ENCODE measurements at places on chromosomes 7 and 10.

- DNase-seq: no peak
Measured at GRCh38 chr10:129755158-129755591, 208.9 kb downstream of the EBF3 start.

DNA sequence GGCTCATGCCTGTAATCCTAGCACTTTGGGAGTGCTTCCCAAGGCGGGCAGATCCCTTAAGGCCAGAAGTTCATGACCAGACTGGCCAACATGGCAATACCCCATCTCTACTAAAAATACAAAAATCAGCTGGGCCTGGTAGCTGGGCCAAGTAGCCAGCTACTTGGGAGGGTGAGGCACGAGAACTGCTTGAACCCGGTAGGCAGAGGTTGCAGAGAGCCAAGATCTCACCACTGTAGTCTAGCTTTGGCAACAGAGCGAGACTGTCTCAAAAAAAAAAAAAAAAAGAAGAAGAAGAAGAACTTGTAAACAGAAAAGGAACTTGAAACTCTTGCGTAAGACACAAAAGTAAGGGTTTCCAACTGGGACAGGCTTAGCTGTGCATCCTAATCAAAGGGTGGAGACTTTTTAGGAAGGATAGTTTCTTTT, 5.6 kb upstream of the IFIT2 start:
- no peak for DNase-seq

DNA sequence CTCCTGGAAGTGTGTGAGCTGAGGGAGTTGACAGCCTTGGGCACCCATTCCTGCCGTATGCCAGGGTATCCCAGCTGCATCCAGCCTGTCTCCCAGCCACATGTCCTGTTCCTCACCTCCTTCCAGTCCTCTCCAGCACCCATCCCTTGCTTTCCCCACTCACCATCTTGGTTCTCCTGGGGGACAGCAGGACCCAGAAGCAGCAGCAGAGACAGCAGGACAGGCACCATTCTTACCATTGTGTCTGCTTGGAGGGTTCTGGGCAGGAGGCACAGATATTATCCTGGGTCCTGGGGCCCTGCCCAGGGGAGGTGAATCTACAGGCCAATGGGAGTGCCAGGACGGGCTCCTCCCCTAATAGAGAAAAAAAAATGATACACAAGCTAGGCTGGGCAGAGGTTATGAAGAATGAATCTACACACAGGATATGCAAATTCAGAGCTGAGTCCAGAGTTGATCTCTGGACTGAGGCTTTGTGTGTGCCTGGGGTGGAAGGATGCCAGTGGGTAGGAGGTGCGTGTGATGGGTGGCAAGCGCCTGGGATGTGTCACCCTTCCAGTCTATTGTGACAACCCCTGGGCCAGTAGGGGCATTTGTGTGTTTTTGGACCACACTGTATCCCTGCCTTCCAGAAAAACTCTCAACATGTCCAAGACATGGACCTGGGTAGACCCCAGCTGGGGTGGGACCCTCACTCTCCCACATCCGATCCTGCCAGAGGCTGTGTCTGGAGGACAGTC, at the start of gene AZGP1:
TSS of gene AZGP1 (minus strand) at position 250 of the 740 bp plus-strand sequence. CDS start at position 239, 11 bp downstream.
- DNase-seq: no peak

DNA sequence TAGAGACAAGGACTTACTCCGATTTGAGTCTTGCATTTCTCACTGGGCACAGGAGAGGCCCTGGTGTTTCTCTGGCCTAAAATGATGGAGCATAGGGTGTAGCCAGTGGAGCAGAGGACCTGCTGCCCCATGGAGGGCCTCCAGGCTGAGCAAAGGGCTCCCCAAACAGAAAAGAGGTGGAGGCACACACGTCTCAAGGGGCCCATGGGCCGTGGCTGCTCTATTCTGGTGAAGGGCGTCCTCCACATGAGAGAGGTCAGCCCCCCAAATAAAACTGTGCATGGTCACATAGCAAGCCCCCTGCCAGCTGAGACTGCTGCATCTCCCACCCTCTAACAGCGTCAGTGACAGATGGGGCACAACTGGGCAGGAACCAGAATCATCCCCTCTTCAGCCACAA, 41.4 kb downstream of the MYO1G start:
- DNase-seq: no peak

DNA sequence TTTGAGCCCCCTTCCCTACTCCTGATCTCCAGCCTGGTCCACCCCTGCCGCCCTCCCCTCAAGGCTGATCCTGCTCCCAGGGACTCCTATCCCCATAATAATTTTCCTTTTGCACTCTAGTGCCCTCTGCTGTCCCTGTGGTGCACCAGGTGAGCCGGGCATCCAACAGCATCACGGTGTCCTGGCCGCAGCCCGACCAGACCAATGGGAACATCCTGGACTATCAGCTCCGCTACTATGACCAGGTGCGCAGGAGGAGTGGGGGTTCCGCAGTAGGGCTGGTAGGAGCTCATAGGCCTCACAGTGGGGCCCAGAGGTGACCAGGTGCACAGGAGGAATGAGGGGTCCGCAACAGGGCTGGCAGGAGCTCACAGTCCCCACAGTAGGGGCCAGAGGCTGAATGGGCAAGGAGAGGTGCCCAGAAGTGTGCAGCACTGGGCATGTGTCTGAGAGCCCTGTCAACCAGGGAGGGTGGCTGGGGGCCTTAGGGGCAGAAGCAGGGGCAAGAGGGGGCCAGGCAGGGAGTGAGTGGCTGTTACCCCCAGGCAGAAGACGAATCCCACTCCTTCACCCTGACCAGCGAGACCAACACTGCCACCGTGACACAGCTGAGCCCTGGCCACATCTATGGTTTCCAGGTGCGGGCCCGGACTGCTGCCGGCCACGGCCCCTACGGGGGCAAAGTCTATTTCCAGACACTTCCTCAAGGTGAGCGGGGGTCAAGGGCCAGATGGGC, 11.7 kb downstream of the EPHB6 start:
- DNase-seq: no peak

DNA sequence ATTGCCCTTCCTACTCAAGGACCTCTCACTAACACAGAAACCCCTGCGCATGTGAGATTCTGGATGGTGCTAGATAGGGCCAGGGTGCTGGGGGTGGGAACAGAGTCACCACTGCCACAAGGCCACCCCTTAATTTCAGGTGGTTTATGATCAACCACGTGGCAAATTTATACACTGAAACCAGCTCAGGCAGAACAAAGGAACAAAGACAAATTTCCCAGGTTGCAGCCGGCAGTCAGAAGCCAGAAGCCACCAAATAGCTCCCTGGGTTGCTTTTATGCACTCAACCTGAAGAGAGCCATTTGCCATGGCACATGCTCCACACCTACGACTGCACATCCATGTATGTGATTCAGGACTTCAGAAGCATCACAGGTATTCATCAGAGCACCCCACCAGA, 2.5 kb downstream of the VOPP1 start:
- DNase-seq: no peak

- DNase-seq: no peak
Measured at GRCh38 chr7:83985821-83986220, 208.8 kb downstream of the SEMA3A start.

- DNase-seq: no peak
Measured at GRCh38 chr10:117464176-117464575, 78.4 kb upstream of the EMX2 start.

DNA sequence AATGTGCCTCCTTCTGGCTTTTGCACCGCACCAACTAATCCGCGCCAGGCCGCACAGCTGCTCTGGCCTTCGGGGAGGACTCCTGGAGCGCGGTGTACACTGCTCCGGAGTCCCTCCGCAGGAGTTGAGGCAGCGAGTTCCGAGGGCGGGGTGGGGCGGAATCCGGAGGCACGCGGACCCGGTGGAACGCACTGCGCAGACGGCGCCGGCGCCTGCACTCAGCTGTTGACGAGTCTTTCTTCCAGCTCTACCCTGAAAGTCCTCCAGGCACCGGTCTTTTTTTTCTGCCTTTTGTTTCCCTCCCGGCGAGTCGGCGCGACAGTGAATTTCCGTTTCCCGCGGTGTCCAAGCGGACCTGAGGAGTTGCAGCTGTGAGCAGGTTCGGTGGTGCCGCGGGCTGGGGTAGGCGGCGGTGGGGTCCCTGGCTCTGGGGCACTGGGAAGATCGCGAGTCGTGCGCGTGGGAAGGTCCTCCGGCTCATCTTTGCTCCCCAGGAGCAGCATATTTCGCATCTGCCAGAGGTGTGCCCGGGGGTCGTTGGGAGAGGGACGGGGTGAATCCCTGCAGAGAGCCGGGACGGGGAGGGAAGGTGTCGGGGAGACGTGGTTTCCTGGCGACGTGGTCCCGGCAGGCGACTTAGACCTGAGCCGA, 44.1 kb downstream of the SFTPD start:
- no peak for DNase-seq

DNA sequence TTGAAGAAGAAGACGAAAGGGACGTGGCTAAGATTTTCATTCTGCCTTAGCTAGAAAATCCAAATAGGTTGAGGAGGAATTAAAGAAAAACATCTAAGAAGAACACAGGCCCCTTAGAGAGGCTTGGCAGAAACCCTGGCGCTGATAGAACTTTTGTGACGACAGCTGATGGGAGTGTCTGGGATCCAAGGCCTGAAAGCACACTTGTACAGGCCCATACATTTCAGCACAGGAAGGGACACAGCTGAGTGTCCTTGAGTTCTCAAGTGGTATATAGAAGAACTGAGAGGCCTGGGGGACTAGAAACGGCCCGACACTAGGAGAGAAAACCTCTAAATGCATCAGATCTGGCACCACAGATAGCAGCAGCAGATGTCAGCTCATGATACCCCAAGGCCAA, 39.5 kb downstream of the PRPS1L1 start:
- no peak for DNase-seq

DNA sequence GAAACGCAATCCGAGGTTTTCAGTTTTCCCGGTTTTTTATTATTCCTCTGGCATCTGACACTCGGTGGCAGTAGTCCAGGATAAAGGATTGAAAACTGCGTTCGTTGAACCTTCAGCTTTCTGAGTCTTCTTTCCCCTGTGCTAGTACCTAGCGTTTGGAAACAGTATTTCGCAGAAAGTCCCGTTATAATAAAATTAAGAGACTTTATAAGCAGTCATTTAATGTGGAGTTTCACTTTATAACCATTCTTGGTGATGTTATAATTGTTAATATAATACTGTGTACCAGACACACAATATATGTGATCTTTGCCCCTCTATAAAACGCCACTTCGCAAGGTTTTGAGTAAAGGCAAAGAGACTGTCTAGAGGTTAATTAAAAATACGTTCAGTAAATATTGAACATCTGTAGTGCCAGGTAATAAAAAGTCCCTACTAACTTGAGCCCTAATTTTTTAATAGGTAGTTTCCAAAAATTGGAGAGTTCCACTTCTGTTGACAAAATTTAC, 874 bp downstream of the CISD1 start:
- DNase-seq: no peak

GRCh38 chr7:26458466-26459145, 166.9 kb downstream of the SNX10 start:
- DNase-seq: no peak

GRCh38 chr10:68330852-68331454, 911 bp upstream of the HNRNPH3 start:
- DNase-seq: no peak

- DNase-seq: no peak
Measured at GRCh38 chr10:102652170-102652916, 8.1 kb downstream of the TRIM8 start.

DNA sequence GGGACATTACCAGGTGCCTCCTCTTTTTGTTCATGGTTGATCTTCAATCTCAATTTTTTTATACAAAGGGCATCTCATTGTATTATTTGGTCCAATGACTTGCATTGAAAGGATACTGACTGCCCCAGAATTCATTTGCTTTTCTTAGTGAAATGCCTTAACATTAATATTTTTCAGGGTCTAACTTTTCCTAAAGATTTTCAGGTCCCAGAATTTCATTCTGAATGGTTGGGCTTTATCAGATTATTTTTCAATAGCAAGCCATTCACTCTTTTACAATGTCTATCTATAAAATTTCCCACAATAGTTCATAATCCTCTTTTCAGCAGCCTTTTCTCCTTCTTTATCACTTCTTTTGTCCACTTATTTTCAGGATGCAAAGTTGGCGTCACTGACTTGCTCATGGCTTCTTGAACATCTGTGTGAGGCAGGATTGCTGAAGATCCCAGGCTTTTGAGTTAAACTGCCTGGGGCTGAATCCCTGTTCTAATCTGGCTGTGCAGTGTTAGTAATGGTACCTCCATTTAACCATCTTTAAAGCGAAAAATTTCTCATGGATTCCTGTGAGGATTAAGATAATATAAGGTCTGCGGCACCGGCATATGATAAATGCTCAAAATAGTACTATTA, 131.7 kb upstream of the HDAC9 start:
- DNase-seq: no peak

GRCh38 chr7:16891338-16891737, 9.6 kb upstream of the AGR3 start:
- DNase-seq: peak; percentile 13

GRCh38 chr10:128042131-128042610, 84.1 kb downstream of the MKI67 start:
- no peak for DNase-seq

- no peak for DNase-seq
Measured at GRCh38 chr7:154909241-154910105, 93.5 kb downstream of the PAXIP1 start.

- DNase-seq: no peak
Measured at GRCh38 chr7:90384433-90384832, 18.8 kb upstream of the CLDN12 start.
